ENCODE measurements at places on chromosomes 3 and 15. TPM values are rescaled to one million over a fixed set of nuclear protein-coding genes. Genes with fewer than 3 reads are reported as not detected.

DNA sequence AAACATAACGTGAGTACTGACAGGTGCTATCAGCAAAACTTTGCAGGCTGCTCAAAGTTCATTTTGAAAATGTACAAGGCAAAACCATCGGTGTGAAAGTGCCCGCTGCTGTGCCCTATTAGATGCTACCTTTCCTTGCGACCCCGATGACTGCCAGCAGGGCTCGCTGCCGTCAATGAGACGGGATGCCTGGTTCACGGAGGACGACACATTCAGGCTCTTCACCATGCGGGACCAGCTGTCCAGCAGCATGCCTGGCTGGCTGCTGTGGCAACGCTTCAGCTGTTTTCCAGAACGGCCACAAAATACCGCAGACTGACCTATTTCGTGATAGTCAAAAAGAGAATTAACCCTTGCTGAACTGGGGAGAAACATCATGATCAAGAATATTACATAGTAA lies 92.7 kb upstream of the OCA2 start:
- peak; percentile 49 for DNase-seq

DNA sequence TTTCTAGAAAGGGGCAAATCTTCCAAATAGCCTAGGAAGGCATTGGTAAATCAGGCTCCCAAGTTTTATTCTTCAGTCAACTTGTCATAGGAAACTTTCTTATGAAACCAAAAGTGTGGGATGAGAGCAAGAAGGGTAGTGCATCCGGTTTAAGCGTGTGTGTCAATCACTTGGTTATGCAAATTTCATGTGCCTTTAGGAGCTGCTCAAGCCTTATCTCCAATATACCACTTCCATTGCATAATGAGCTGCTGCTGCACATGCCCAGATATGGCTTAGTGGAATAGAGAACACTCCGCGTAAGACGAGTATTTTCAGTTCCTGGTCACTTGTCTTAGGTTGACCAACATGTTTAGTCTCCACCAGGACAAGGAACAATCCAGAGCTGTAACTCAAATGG lies 242.1 kb downstream of the CBLB start:
- DNase-seq: no peak

DNA sequence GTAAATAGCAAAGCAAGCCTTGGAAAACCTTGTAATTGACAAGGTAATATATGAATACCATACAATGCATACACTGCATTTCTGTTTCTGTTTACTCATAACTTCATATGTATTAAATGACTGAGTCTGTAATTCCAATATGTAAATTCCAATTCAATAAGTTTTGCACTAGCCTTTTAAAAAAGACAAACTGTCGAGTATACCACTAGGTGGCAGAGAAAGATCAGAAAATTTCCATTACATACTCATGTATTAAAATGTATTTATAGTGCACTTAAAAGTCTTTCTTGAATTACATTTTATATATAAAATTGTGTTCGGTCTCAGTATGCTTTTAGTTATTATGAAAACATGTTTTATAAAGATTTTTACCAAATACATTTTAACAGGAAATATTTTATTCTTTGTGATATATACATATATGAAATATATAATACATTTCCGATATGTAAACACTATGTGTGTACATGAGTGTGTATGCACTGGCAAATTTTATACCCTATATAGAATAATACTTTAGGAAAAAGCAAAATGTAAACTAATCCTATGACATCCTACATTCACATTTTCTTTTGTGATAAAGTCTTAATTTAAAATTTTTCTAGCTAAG lies 216.8 kb downstream of the VGLL3 start:
- no peak for DNase-seq

The ASB14 gene
- total RNA-seq: not detected

GRCh38 chr3:50192689-50193141 lies 1.3 kb downstream of the GNAT1 start:
- DNase-seq: no peak

The DNAH12 gene
- not detected for total RNA-seq

DNA sequence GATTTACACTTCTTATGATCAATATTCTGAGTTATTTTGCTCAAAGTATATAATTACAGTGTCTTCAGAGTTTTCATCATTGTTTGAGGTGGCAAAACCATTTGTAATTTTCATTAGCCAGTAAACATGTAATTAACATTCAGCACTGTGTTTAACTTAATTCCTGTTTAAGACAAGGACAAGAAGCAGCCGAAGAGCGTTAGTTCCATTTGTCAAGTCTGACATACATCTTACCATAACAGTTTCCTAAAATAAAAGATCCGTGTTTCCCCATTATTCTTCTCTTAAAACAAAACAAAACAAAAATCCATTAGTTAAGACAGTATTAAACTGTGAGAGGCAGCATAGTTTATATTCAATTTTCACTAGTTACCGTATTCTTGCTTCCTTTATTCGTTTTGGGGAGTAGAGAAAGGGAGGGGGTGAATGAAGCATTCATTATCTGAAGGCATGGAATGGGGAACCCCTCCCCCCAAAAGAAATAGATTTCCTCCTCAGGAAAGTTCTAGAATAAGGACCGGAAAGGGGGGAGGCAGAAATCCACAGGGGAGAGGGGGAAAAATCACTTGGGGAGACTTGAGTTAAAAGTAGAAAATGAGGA lies 5.5 kb upstream of the NR2F2 start:
- DNase-seq: no peak

DNA sequence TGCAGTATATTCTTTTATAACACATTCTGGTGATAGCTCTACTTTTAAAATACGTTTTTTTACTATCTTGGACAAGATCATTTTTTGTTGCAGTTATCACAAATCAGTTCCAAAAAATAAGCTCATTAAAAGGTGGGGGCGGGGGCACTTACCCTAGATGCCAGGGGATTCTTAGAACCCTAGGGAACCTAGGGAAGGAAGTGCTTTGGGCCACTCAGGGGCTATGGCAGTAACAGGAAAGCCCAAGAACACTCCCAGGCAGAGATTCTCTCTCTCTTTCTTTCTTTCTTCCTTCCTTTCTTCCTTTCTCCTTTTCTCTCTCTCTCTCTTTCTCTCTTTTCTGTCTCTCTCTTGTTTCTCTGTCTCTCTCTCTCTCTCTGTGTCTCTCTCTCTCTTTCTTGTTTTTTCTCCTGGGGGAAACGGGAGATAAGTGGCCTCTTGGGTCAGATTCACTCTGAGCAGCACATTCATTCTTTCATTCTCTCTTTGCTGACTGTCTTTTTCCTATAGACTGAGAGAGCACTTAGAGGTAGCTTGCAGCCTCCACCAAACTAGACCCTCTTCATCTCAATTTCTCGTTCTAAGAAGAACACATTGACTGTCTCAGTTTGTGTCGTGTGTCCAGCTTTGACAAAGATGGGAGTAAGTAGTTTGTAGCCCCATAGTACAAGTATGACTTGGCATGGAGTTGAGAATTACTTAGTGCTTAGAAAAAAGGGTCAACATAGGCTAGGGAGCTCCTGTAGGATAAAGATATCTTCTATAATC lies 16.6 kb downstream of the SCAANT1 start:
- DNase-seq: no peak

The ILDR1 gene
- 2.2 TPM for total RNA-seq

GRCh38 chr15:89399238-89400115 lies 64.9 kb upstream of the POLG start:
- no peak for DNase-seq

DNA sequence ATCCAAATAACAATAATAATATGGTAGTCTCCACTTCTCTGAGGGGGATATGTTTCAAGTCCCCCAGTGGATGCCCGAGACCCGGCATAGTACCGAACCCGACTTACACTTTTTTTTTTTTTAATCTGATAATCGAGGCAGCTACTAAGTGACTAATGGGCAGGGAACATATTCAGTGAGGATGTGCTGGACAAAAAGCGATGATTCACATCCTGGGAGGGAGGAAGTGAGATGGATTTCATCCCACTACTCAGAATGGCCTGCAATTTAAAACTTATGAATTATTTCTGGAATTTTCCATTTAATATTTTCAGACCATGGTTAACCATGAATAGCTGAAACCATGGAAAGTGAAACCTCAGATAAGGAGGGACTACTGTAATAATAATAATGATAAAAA lies 49.5 kb upstream of the SELENOK start:
- no peak for DNase-seq

GRCh38 chr3:10157031-10157430 lies 7.7 kb upstream of the IRAK2 start:
- DNase-seq: no peak

All from epithelial cell of proximal tubule (primary cell).